ENCODE measurements at places on chromosomes 12 and 14.

DNA sequence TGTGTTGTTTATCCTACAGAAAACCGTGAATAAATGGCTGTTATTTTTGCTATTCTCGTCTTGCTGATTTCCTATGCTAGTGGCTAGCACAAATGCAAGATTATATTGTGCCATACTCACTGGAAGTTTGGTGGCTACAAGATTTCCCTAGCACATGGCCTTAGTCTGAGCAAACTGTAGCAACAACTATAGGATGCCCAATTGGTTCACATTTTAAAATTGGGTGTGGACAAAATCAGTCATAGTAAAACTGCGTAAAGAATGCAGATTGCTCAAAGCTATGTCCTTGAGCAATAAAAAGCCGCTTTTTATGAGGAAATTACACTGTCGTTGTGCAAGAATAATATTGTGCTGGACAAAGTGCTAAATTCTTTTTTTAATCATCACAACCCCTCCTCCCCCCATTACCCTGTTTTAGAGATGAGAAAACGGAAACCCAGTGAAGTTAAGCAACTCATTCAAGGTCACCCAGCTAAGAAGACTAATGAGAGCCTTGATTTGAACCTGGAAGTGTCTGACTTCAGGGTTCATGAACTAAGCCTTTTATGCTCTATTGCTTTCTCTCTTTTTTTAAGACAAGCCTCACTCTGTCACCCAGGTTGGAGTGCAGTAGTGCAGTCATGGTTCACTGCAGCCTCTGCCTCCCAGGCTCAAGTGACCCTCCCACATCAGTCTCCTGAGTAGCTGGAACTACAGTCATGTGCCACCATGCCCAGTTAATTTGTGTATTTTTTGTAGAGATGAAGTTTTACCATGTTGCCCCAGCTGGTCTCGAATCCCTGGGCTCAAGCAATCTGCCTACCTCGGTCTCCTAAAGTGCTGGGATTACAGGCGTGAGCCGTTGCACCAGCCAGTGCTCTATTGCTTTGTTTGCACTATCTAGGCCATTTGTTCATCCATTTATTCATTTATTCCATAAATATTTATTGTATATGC is 73.6 kb downstream of the SRGAP1 start:
- DNase-seq = no peak

DNA sequence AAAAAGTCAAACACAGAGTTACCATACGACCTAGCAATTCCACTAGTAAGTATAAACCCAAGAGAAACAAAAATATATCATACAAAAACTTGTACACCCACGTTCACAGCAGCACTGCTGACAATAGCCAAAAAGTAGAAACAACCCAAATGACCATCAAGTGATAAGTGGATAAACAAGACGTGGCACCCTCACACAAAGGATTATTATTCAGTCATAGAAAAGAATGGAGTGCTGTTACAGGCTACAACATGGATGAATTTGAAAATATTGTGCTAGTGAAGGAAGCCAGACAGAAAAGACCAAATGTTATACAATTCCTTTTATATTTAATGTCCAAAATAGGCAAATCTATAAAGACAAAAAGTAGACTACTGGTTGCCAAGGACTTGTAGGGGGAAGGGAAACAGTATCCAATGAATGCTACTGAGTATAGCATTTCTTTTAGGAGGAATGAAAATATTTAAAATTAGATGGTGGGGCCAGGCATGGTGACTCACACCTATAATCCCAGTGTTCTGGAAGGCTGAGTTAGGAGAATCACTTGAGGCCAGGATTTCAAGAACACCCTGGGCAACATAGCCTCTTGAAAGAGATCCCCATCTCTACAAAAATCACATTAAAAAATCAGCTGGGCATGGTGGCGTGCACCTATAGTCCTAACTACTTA is 41.9 kb downstream of the SPTLC2 start:
- no peak for DNase-seq

GRCh38 chr12:67534046-67534445 is 114.5 kb upstream of the DYRK2 start:
- no peak for DNase-seq

- DNase-seq = no peak
Observed at GRCh38 chr12:61821381-61821780, 438.8 kb upstream of the USP15 start.

DNA sequence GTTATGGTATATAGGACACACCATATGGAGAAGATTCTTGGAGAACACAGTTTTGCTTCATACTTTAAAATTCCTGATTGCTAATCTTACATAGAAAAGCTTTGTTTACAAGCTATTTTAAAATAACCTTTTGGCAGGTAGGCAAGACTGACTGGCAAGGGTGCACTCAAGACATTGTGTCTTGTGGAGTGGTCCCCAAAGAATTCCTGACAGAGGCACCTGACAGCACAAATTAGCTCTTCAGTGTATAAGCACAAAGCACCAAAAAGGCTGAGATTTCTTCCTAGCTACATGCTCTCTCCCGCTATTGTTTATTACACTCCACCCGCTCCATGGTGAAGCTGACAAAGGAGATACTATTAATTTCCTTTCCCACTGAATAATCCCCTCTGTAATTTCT is 139.4 kb downstream of the MON2 start:
- no peak for DNase-seq

- no peak for DNase-seq
Observed at GRCh38 chr14:56198438-56198837, 80.2 kb downstream of the PELI2 start.

- peak; percentile 46 for DNase-seq
Observed at GRCh38 chr12:52197371-52198231, 5.8 kb upstream of the KRT80 start.

DNA sequence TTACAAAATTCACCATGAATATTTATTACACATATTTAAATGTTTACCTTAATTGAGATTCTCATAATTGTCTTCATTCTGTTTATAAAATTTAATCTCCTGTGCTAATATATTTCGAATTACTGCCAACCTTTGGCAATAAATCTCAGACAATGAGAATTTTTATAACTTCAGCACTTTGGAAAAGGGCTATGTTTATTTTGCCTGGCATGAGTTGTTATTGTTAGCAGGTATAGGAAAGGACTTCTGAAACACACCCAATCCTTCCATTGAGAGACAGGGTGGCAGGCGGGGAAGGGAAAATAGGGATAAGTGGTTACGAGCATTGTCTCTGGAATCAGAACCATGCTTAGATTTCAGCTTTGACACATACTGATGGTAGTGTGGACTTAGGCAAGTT is 12.1 kb upstream of the MSRB3 start:
- no peak for DNase-seq

GRCh38 chr12:116517431-116518045 is 41.6 kb upstream of the MAP1LC3B2 start:
- DNase-seq = no peak

DNA sequence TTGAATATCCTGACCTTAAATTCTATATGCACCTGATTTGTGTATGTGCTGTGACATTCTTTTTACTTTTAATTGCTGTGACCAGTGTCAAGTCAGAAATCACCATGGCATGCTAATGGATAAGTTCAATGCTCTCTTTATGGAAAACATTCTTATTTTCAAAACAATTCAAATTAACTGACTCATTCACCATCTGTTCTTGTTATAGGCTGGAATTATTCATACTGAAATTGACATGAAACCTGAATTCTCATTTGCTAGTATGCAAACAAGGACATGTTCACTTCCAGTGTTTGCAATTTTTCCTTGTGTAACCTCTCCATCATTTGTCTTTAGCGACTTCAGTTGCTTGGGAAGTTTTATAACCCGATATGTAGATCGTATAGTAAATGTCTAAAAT is at the start of gene TAS2R30:
TSS of gene TAS2R30 (minus strand) at position 340 of the 400 bp plus-strand sequence. CDS start 400 bp downstream, outside the sequence.
- no peak for DNase-seq

- no peak for DNase-seq
Observed at GRCh38 chr12:106301241-106301610, 1.3 kb upstream of the TCP11L2 start.

DNA sequence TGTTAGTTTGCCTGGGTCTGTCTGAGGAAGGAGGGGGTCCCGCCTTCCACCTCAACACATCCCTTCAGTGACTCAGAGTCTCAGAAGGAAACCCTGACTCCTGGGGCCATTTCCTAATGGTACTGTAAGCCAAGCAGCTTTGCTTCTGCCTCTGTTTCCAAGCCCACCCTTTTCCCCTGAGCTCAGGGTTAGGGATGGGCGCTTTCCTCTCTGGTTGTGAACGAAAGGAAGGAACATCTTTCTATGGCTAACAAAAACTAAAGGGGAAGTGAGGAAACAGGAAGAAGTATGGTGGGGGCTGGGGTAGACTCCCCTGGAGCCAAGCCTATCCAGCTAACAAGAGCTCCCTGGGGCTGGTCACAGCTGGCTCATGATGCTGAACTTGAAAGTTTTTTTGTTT is 11.6 kb upstream of the UNC119B start:
- no peak for DNase-seq

DNA sequence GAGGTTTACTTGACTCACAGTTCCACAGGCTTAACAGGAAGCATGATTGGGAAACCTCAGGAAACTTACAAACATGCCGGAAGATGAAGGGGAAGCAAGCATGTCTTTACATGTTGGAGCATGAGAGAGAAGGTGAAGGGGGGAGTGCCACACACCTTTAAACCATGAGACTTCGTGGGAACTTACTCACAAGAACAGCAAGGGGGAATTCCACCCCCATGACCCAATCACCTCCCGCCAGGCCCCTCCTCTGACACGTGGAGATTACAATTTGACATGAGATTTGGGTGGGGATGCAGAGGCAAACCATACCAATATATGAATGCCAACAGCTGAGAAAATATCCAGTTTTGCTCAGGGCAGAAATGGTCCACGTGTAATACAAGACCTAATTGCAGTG is 518.6 kb downstream of the VRK1 start:
- no peak for DNase-seq

DNA sequence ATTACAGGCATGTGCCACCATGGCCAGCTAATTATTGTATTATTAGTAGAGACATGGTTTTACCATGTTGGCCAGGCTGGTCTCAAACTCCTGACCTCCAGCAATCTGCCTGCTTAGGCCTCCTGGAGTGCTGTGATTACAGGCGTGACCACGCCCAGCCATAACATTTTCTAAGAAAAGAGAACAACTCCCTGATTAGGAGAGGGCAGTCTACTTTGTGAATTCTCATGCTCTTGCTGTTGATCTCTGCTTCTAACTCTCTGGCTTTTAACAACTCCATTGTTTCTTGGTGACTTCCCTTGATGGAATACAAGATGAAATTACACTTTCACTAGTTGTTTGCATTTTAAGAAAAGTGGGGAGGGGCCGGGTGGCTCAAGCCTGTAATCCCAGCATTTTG is 33.6 kb downstream of the SSH1 start:
- no peak for DNase-seq

DNA sequence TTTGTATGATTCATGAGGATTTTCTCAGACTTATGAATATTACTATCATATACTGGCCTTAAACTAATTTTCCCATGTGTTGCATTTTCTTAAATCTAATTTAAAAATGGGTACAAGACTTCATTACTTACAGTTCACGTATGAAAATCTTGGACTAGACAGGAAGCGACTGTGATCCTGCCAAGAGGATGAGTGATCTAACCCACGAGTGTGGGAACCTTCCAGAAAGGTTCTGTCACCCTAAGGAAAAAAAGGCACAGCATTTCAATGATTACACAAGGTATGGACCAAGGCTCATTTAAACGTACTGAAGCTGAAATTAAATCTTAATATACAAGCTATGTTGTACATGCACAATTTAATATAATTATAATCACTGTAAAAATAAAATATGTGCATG is 293.5 kb upstream of the DIO2 start:
- DNase-seq = no peak

- no peak for DNase-seq
Observed at GRCh38 chr12:52228931-52229330, 4.1 kb upstream of the KRT7 start.

- DNase-seq = no peak
Observed at GRCh38 chr14:103139132-103140025, 16.1 kb downstream of the TNFAIP2 start.

DNA sequence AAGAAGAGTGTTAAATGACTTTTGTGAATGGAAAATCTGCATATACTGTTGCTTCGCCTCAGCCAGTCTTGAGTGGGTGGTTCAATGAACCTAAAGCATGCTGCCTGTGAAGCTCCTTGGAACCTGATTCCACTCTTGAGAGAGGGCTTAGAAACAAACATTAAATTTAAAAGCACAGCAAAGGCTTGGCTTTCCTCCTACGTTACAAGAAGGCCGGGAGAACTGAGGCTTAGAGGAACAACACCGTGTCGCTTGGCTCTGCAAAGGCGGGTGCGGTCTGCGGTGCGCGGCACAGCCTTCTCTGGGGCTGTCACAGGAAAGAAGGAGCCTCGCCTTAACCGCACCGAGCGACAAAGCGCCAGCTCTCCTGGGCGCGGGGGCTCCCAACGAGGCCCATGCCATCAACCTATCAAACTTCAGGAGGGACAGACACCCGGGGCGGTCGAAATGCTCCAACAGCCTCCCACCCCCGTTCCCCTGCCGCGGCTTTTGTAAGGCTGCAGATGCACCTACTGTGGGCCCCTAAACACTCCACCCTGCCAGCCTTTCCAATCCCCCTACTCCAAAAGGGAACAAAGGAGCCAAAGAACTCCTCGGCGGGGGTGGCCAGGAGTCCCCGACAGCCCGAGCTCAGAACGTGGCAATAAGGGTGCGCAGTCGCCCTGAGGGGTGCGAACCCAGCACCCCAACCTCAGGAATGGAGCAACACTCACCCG is 729 bp downstream of the OSBPL8 start:
- DNase-seq = no peak

- no peak for DNase-seq
Observed at GRCh38 chr12:128571906-128572810, 251.6 kb downstream of the SLC15A4 start.

GRCh38 chr14:72790887-72791566 is 102.9 kb downstream of the DPF3 start:
- DNase-seq = no peak

GRCh38 chr12:12441843-12442461 is 85.1 kb downstream of the BORCS5 start:
- DNase-seq = no peak

- no peak for DNase-seq
Observed at GRCh38 chr14:51921026-51921425, 60.6 kb downstream of the GNG2 start.

GRCh38 chr14:27845241-27845850 is 921.2 kb upstream of the FOXG1 start:
- DNase-seq = no peak

GRCh38 chr12:62915204-62915529 is 19.8 kb downstream of the PPM1H start:
- peak; percentile 48 for DNase-seq

- peak; percentile 73 for DNase-seq
Observed at GRCh38 chr12:13196130-13196921, at the start of gene EMP1. Gene EMP1, plus strand, starts transcription at chr12:13196726. Its CDS starts 14,785 bp downstream, at chr12:13211511.

DNA sequence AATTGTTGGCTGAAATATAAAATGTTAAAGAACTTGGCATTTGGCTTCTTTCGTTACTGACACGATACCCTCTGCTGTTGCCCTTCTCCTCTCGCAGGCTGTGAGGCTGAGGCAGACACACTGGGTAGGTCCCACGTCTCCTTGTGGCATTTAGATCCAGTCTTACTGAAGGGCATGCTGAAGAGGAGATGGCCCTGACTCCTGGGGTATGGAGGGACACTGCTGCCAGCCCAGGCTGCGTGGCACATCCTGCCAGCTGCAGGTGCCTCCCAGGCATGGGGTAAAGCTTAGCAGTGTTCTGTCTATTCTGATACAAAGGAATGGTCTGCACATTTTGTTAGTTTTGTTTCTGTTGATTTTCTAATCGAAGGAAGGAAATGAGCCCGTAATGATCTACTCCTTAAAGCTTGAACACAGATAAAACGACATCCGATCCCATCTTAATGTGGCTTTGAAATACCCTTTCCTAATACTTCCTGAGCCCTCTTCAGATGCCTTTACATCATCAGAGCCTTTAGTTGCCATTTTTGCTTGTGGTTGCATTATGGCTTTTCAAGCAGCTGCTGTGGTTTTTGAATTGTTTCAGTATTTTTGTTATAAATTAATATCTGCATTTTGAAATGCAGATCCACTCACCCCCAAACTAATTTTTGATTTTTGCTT is 61.1 kb downstream of the WDR20 start:
- DNase-seq = no peak

Measured in NCI-H446 (cell line).